ENCODE measurements at places on chromosomes 5 and 9.

DNA sequence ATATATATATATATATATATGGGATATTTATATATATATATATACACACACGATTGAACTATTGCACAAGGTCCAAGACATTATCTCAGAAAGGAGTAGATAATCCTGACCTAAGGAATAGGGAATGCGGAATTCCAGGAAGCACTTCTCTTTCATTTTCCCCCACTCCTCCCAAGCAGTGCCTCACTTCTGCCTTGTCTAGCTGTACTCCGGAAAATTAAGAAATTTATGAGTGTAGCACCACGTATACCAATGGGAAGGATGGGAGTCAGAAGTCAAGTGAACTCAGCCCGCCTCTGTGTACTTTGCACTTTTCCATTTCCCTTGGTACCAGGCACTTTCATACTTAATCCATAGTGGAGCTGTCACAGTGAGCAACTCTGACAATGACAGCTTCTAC is 10.9 kb downstream of the SLC36A1 start:
- no peak for DNase-seq

DNA sequence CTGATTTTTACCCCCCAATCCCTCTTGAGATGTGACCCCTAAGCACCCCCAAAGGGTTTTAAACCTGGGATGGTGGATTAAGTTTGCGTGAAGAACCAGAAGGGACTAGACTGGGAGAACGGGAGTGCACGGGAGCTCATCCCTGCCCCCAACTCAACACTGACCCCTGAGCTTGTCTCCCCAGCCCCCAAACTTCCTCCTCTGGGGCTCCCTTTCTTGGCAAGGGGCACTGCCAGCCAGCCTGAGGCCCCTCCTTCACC is 5.0 kb upstream of the SET start:
- no peak for DNase-seq

DNA sequence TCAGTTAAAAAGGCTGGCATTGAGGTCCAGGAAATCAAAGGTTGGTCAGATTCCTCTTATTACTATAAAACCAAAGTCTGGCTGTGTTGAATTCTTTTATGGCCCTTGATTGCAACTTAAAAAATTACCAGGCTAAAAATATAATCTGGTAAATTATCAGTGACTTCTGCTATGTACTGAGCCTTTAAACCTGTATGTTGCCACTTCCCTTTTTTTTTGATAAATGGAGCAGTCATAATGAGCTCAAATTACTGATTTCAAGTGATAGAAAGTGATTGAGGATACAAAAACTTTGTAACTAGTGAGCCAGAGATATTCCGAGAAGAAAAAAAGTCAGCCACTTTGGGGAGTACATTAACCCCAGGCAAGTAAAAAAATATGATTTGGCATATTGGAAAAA is 100.1 kb downstream of the GIN1 start:
- DNase-seq: no peak

DNA sequence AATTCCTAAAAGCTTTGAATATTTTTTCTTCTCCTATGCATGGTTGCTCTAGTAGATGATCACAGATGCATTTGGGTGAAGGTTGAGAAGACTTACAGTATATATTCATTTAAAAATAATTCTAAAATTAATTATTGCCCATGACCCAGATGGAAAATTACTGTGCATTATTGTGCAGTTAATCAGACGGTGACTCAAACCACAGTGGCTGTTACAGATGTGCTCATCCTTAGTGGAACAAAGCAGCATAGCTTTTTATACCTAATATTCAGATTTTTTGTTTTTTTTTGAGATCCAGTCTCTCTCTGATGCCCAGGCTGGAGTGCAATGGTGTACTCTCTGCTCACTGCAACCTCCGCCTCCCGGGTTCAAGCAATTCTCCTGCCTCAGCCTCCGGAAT is 10.7 kb downstream of the OR2V1 start:
- peak; percentile 85 for DNase-seq

DNA sequence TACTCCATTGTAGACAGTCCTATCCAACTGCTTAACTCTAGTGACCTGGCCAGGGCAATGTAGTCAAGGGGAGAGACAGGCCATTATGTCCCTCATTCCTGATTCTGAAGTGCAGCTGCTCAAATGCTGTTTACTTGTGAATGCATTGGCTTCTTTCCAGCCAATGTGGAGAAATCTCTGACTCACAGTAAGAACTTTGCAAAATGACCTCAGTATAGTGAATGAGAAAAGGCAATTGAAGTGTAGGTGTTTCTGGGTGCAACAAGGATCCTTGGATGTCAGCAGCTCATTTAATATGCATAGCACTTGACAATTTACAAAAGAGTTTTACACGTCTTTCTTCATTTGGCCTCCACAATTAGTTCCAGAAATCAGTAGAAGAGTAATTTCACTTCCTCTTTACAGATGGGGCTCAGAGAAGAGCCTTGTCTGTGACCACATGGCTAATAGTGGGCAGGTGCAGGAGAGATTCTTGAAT is 367.2 kb downstream of the OSTF1 start:
- peak; percentile 44 for DNase-seq

GRCh38 chr5:17190242-17190778 is 27.1 kb upstream of the BASP1 start:
- peak; percentile 71 for DNase-seq

- DNase-seq: peak; percentile 28
Observed at GRCh38 chr5:32172923-32173266, 1.2 kb downstream of the GOLPH3 start.

GRCh38 chr5:57007344-57007743 is 55.4 kb upstream of the MIER3 start:
- DNase-seq: no peak

DNA sequence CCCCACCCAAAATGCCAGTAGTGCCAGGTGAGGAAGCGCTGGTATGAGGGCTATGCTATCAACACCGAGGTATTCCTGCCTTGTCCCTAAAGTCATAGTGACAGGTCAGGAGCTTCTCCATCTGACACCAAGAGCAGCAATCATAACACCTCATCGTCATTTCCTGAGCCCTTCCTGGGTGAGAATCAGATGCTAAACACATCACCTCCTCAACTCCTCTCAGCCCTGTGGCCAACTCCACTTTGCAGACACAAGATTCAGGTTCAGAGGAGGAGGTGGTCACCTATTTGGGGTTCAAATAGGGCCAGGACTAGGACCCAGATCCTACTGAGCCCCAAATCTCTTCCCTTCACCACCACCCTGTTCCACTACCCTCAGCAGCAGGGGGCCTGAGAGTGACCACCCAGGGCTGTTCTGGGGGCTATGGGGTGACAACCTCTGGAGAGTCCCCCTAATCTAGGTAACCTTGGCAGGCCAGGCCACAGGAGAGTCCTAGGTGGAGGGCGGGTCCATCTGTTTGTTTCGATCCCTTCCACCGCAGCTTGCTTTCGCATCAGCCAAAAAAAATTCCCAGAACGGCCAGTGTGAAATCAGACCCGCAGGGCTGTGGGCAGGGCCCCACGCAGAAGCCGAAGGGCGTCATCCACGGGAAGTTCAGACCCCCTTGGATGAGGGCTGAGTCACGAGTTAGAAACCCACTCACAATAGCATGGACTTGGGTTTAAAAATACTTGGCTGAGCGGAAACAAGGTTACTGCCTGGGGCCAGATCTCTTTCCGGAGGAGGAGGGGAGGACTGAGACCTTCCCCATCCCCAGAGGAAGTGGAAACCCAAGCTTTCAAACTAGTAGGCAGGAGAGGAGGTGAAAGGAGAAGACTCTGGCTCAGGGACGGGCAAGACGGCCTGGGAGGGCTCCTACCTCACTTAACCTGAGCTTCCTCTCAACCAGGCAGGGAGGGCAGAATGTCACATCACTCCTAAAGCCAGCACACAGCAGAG is 8.7 kb downstream of the STK10 start:
- no peak for DNase-seq

DNA sequence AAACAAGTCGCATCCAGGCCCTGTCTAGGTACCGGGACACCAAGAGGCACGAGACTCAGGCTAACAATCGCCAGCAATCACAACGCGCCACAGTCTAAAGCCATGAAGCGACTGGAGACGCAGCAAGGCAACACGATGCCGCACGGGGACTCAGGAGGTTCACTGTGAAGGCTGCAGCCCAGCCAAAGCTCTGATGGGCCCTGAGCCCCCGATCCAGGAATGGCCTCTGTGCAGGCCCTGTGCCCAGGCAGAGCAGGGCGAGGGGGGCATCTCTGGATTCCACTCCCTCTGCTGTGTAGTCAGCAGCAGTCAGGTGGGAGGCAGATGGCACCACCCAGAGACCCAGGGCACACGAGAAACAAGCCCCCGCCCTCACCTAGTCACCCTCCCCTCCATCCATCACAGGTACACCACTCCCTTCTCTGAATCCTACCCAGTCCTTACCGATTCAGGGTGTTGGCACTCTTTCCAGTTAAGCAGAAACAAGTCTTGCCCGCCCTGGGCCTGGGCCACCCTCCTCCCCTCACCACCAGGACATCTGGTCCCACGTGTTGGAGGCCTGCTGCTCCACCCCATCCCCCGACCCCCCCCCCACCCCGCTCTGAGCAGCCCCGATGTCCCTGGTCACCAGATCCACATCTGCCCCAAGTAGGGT is 1.1 kb downstream of the RALGDS start:
- DNase-seq: peak; percentile 59

GRCh38 chr9:123371228-123371584 is 15.2 kb downstream of the CRB2 start:
- DNase-seq: no peak

DNA sequence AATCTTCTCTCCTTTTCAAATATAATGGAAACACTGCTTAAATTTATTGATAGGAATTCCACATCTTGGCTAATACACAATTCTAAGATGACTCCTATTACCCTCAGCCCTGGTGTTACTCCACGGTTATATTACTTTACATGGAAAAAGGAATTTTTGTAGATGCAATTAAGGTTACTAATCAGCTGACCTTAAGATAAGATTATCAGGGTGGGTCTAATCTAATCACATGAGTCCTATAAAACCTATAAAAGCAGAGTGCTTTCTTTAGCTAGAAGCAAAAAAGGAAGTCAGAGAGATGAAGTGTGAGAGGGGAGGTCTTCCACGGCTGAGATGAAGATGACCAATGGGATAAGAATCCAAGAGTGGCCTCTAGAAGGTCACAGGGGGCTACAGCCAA is 268.6 kb downstream of the PDE4D start:
- no peak for DNase-seq

DNA sequence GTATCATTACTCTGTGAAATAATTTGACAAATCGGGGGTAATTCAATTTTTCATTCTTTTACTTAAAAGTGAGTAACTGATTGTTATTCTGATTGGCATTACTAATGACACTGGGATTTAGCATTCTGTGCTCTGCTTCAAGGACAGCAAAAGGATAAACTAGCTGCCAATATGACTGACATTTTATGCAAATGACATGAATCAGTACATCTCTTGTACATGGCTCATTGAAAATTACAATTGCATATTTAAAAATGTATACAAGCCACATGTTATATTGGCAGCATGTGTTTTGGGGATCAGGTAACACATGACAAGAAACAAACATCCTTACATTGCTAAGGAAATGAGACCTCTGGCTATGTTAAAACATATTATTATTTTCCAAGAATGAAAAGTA is 79.0 kb downstream of the SMC2 start:
- no peak for DNase-seq

DNA sequence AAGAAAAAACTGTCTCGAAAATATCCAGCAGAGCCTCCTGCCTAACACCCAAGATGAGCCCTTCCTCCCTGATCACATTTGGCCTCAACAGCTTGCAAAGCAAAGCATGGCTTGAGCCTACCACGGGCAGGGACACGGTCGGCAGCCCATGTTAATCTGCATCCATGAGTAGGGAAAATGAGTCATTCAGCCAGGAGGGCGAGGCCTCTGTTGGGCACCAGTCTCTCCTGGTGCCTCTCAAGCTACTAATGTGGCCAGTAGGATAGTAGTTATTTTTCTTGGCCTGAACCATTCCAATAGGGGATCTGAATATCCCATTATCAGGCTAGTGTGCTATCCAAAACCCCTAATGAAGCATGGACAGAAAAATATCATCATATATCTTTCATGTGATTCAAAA is 43.0 kb upstream of the SHB start:
- peak; percentile 9 for DNase-seq
